ENCODE measurements at places on chromosomes 12 and 14.

DNA sequence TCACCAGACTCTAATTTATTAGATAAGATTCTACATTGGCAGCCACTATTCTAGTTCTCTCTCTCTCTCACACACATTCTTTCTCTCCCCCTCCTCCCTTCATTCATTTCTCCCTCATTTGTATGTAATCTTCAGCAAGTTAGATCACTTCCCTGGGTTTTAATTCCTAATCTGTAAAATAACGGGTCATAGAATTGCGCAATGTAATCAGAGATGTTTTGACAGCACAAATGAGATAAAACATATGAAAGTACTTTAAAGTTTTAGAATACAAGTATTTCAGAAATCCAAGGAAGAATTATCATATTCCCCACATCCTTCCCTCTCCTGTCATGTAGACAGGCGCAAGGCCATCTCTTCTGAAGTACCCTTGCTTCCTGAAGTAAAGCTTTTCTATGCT is 21.7 kb downstream of the STYK1 start:
- DNase-seq, result no peak

- DNase-seq, result no peak
Measured at GRCh38 chr12:104702565-104703139, 245.9 kb downstream of the CHST11 start.

- DNase-seq, result no peak
Measured at GRCh38 chr12:41277946-41278267, 89.8 kb downstream of the PDZRN4 start.

DNA sequence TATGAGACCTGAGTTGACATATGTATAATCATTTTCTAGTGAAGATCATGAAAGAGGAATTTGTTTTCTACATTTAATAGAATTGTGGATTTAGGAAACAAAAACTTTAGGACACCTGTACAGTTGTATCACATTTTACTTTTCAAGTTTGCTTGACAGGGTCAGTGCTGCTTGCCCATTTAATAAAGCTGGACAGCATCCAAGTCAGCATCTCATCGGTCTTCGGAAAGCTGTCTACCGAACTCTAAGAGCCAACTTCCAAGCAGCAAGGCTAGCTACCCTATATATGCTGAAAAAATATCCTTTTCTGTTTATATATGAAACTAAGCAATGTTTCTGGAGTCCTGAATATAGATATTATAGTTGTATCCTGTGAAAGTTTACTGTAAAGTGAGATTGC is 52.3 kb downstream of the VEZT start:
- no peak for DNase-seq

DNA sequence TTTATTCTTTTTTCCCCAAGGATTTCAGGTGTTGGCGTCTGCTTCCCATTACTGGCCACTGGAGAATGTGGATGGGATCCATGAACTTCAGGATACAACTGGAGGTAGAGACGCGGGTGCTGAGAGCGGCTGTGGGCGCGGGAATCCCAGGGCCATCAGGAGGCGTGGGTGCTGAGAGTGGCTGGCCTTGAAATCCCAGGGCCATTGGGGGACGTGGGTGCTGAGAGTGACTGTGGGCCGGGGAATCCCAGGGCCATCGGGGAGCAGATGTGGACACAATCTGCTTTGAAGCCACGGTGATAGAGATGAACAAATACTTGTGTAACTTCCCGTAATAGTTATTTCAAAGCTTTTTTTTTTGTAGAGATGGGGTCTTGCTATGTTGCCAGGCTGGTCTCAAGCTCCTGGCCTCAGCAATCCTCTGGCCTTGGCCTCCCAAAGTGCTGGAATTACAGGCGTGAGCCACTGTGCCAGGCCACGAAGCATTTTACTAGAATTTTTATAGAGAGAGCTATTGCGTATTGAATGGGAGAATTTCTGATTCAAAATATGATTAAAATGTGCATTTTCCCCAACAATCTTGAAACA is 12.8 kb downstream of the ADGRD1 start:
- DNase-seq, result no peak

DNA sequence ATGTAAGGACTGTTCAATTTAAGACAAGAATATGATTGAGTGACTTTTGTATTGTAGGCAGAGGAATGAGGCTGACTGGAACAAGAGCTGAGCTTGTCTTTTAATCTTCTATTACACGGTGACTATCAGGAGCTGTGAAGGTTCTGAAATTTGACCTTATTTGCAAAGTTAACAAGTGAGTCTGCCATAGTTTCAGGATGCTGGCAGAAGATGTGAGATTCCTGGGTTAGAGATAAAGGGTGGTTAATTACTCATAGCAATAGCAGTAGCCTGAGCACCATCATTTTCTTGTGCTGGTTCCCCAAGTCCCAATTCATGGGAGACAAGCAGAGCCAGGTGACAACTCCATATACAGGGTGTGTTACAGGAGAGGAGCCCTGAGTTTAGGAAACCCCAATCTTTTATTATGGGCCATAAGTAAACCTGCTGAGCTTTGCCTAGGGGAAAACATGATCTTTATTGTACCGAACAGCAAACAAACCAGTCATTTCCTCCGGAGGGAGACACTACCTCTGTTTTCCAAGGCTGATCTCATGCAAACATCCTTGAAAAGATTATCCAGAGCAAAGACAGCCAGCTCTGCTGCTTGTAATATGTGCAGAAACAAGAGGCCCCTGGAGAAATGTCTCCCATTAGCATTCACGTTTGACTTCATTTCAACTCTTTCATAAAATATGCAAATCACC is 51.7 kb upstream of the DDX11 start:
- DNase-seq, result no peak

GRCh38 chr12:88802096-88802706 is 221.9 kb upstream of the KITLG start:
- DNase-seq, result no peak

DNA sequence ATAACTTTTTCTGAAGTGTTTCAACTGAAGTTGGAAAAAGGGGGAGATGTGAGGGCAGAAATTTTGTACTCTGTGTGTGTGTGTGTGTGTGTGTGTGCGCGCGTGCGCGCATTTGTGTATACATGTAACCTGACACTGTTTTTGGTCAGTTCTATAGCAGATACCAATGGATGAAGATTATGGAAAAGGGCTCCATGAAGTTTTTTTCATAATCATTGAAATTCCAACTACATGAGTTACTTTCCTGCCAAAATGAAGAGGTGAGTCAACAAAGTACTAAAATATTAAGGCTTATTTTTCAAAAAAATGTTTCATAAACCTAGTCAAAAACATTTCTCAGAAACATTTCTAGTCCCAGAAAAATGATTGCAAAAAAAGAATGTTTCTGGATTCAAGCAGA is 25.7 kb upstream of the CERS5 start:
- DNase-seq, result no peak

GRCh38 chr14:61663312-61663979 is 31.9 kb upstream of the HIF1A start:
- DNase-seq, result no peak

DNA sequence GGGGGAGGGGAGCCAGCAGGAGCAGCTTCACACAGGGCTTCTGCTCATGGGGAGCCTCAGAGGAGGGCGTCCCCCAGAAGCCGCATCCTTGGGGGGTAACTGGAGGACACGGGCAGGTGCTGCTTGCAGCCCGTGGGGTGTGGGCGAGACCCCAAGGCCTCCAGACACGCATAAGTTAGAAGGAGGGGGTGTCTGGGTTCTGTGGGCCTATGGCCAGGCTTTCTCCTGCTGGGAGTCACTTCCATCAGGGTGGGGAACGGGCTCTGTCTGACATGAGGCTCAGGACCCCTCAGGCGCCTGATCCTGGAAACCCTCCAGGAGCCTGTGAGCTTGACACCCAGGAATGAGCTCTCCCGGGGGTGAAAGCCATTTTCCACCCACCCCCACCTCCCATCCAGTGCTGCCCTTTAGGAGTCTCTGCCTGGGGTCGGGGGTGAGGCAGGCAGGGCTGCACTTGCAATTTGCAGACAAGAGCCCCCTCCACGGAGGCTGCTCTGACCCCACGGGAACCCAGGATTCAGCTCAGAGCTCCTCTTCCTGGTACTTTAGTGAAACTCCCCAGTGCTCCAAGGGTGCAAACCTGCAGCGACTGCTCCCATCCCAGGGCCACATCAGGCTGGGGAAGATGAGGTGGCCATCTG is 325.7 kb downstream of the ADGRD1 start:
- no peak for DNase-seq

- DNase-seq, result no peak
Measured at GRCh38 chr12:119728444-119728745, 60.5 kb downstream of the PRKAB1 start.

- peak; percentile 31 for DNase-seq
Measured at GRCh38 chr12:32843528-32844095, 53.0 kb downstream of the PKP2 start.
